Stimulated activated CD8-positive, alpha-beta memory T cell treated with anti-CD3 and anti-CD28 coated beads, Interleukin-4, amount 100 ng/mL, for 1 hour (primary cell): ENCODE measurements at places on chromosomes 7 and 10.

- no peak for DNase-seq
These were observed 34.0 kb upstream of the SFTPD start for GRCh38 chr10:79982861-79983260.

GRCh38 chr7:147014286-147014955, 897.8 kb downstream of the CNTNAP2 start:
- no peak for DNase-seq

DNA sequence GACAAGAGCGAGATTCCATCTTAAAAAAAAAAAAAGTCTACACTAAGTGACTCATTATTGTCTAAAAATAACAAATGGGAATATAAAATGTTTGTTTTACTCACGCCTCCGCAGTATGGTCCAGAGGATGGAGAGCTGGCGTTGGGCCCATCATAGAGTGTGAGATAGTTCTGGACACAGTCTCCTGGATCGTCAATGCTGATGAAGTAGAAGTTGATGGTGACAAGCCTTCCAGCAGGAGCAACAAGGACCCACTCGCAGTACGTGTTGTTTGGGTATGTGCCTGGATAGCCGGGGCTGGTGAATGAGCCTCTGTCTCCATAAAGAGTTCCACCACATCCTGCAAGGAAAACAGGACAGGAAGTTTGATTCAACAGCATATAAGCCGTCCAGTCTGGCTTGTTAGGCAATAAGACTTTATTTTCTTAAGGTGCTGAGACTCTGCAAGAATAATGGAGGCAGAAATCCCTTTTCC, 11.5 kb upstream of the RSU1 start:
- DNase-seq: no peak

- DNase-seq: no peak
These were observed 26.2 kb upstream of the TCERG1L start for GRCh38 chr10:131337741-131338140.

GRCh38 chr7:157361537-157361936, 24.7 kb downstream of the DNAJB6 start:
- DNase-seq: no peak

DNA sequence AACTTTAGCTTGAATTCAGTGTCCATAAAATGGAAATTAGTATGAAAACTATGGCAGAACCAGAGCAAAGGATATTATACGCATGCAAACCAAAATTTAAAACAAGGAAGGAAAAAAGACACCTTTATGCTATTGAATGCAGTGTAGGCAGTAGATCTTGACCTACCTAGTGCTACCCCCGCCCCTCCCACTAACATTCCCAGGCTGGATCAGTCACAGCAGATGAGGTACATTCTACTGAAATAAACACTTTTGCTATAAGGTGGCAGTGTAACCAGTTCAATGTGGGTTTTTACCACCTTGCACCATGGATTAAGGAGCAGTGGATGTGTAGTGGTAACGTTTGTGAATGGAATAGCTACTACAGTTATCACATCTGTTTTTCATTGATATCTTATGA, 27.9 kb downstream of the SRI start:
- DNase-seq: no peak
